NCI-H1930 (cell line): ENCODE measurements at places on chromosomes 12 and 14.

DNA sequence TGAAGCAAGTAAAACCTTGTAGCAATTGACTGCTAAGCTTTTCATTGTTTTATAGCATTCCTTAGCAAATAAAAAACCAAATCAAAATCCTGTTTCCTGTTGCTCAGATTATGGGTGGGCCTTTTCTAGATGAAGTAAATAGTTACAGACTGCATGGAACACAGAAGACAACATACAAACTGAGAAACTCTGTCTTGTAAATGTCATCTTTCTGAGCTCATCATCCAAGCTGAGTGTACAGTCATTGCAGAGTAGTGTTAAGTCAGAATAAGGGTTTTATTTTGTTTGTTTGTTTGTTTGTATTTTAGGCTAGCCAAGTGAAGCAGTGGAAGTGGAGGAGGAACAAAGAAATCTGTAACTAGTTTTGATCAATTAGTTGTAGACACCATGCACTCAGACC is 24.4 kb upstream of the BTG1 start:
- DNase-seq: no peak

GRCh38 chr14:101192661-101193000 is 289.1 kb upstream of the RTL1 start:
- DNase-seq: no peak

GRCh38 chr14:32560209-32560857 is 231.2 kb downstream of the AKAP6 start:
- peak; percentile 37 for DNase-seq

GRCh38 chr14:33736979-33737378 is 213.9 kb downstream of the EGLN3 start:
- DNase-seq: no peak

GRCh38 chr12:77047341-77048109 is 17.8 kb downstream of the E2F7 start:
- DNase-seq: no peak

GRCh38 chr14:32565256-32565655 is 236.2 kb downstream of the AKAP6 start:
- DNase-seq: no peak

GRCh38 chr12:23354800-23355199 is 594.7 kb downstream of the SOX5 start:
- no peak for DNase-seq
